ENCODE measurements at places on chromosomes 6 and 20.

- DNase-seq: no peak
These were observed 127.8 kb downstream of the ATXN1 start for GRCh38 chr6:16633465-16633864.

DNA sequence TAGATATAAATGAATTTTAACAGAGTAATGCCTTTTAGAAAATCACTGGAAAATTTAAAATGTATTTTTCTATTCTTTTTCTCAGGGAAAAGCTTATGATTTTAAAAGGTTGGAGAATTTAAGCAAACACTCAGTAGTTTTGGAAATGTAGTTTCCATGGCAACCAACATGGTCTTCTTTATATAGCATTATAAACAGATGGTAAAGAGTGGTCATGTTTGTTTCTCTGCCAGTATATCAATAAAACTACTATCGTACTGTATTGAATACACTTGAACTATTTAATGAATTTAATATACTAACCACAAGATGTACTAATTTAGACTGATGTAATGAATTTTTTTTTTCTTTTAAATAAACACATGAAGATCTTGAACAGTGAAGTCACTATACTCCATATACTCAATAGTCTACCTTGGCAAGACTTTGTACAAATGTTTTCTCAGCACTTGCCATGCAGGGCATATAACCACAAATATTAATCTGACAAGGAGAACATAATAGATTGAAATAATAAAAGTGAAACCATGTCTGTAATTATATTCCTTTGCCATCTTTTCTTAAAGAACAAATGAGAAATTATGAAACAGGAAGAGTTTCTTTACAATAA is 105.5 kb downstream of the PDSS2 start:
- peak; percentile 36 for DNase-seq

- DNase-seq: peak; percentile 72
These were observed 3.9 kb upstream of the MICB start for GRCh38 chr6:31493875-31494694.

GRCh38 chr6:87738000-87738399 is 36.0 kb upstream of the AKIRIN2 start:
- no peak for DNase-seq

DNA sequence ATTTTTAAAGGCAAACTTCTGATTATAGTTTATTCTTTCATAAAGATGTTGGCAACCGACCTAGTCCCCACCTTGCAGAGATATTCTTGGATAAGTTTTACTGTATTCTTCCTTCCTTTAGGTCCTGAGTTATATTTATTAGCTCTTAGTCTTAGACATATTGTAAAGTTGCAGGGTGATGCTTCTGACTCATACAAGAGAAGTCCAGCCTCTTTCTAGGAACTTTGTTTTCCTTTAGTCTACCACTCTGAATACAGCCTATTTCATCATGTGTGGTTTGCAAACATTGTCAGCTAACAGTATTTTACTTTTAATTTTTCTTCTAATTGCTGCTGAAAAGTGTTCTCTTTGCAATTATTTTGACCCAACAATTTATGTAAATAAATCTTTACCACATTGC is 686.7 kb downstream of the COL12A1 start:
- no peak for DNase-seq

- DNase-seq: no peak
These were observed 48.9 kb upstream of the TBC1D7 start for GRCh38 chr6:13377054-13377758.

DNA sequence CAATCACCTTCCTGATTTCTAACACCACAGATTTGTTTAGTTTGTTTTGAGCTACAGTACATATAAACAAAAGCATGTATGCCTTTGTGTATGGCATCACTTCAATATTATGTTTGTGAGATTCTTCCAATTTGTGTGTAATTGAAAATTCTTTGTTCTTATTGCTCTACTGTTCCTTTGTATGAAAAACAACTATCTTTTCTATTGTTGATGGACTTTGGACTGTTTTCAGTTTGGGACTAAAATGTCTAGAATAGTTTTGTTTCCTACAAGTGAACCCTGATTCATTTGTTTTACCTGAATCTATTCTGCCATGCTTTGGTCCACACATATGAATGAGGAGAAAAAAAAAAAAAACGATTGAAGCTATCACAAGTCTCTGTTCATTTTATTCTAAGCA is 21.2 kb upstream of the ZNF184 start:
- no peak for DNase-seq

DNA sequence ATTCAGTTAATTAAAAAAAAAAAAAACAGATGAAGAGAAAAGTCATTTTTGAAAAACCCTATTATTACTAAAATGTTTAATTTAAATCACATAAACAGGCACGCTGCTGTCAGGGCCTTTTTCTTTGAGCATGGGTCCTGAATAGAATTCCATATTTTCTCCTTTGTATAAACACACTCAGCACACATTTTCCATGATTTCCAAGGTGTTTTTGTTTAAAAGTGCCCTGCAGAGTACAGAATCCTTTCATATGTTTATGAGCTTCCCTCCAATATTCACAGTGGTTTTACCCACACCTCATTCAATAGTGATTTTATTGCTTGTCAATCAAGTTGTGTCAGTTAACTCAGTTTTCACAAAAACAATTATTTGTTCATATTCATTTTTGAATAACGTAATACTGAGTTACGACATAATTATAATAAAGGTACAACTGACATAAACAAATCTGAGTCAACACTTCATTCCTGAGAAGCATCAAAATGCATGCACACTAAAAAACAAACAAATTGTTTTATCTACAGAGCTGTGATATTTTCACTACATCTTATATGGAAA is 15.2 kb downstream of the SLC35B3 start:
- DNase-seq: no peak

- DNase-seq: no peak
These were observed 21.6 kb upstream of the CHRNA4 start for GRCh38 chr20:63382551-63383300.

DNA sequence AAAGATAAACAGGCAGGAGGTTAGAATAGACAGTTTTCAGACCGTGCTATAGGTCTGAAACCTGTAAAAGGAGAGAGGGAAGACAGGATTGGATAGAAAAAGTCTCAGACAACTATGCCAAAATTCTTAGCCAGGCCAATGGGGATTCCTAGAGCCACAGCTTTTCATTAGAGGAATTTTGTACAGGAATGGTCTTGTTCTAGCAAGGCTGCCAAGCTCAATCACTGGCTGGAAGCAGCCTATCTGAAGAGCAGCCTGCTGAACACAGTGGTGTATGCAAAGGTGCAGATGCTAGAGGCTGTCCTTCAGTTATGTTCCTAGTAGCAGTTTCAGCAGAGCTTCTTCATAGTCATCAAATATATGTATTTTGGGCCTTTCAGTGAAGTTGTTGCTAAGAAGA is 313.1 kb downstream of the GRIK2 start:
- DNase-seq: no peak

- no peak for DNase-seq
These were observed 41.5 kb downstream of the BANF2 start for GRCh38 chr20:17741220-17741619.

DNA sequence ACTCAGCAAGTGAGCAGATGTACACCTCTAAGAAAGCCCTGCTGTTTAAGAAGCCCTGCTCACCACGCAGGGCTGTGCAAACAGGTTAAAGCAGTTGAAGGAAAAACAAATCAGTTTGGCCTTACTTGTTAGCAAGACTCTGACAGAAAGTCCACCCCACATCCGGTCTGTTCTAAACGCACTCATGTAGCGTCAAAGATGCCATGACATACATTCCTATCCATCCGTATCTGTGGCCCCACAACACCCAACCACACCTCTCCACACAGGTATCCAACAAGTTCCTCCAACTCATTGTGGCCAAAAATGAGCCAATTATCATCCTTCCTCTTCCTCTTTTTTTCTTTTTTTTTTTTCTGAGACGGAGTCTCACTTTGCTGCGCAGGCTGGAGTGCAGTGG is 22.8 kb upstream of the RAB22A start:
- no peak for DNase-seq

GRCh38 chr20:13613917-13614316 is 24.8 kb downstream of the TASP1 start:
- no peak for DNase-seq

DNA sequence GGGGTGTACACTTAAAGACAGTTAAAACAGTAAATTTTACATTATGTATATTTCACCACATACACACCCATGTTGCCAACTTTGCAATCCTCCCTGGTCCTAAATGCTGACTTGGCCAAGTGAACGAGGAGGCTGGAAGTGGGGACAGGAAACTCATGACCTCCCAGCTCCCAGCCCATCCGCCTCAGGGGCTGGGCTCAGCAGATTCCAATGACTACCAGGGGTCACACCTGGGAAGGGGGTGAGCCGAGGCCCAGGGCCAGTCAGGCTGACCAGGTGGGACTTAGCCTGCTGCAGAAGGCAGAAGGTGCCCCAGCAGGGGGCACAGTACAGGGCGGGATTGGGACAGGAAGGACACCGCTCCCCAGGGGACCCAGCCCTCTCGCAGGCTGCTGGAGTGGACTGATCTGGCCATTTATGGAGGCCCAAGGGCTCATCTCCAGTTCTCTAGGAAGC is 2.4 kb downstream of the SIGLEC1 start:
- no peak for DNase-seq

- no peak for DNase-seq
These were observed 41.4 kb downstream of the DTNBP1 start for GRCh38 chr6:15621203-15622044.

DNA sequence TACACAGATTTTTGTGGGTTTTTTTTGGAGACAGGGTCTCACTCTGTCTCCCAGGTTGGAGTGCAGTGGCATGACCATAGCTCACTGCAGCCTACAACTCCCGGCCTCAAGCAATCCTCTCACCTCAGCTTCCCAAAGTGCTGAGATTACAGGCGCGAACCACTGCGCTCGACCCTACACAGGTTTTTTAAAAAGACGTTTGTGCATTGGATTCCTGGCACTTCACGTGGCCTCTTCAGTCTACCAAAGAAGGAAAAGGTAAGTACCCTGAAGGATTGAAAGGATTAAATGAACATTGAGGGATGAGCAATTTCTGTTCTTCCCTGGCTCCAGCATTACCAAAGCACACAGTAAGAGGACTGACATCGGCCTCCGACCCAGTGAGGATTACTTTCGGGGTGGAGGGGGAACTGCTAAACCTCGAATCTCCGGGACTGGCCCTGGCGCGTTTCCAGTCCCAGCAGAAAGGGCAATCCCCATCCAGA is 556 bp upstream of the YWHAB start:
- DNase-seq: no peak

DNA sequence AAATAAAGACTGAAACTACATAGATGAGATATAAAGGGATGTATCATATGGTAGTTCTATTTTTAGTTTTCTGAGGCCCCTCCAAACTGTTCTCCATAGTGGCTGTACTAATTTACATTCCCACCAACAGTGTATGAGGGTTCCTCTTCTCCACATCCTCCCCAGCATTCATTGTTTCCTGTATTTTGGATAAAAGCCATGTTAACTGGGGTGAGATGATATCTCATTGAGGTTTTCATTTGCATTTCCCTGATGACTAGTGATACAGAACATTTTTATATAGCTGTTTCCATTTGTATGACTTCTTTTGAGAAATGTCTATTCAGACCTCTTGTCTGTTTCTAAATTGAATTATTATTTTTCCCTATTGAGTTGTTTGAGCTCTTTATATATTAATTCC is 229.3 kb downstream of the RFPL4B start:
- no peak for DNase-seq

DNA sequence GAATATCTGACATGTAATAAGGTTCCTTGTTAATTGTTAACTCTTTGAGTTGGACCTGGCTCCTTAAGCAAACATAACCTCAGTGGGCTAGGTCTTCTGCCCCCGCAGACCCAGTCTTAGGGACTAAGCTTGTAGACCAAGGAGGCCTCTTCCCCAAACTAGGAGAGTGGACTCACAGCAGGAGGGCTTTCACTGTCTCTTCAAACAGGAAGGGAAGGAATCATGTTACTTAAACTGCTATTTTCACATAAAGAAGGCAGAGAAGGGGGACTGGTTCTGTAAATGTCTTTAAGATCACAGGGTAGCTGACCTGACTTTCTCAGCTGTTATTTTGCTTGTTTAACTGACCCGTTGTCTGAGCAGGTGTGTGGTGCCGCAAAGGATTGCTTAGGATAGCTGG is 34.9 kb upstream of the PRDM1 start:
- DNase-seq: no peak

DNA sequence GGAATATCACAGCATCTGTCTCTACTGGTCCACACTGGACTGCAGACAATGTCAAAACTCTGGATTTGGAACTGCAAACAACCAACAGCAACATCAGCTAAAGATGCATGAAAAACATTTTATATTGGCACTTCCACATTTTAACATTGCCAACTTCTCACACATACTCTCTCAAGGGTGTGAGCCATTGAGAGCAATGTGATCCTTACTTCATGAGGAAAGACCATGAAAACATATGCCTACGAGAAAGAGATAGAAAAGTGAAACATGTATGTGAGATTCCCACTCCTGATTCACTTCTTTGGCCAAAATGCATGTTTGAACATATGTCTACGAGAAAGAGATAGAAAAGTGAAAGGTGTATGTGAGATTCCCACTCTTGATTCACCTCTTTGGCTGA is 99.4 kb downstream of the COL12A1 start:
- DNase-seq: no peak

DNA sequence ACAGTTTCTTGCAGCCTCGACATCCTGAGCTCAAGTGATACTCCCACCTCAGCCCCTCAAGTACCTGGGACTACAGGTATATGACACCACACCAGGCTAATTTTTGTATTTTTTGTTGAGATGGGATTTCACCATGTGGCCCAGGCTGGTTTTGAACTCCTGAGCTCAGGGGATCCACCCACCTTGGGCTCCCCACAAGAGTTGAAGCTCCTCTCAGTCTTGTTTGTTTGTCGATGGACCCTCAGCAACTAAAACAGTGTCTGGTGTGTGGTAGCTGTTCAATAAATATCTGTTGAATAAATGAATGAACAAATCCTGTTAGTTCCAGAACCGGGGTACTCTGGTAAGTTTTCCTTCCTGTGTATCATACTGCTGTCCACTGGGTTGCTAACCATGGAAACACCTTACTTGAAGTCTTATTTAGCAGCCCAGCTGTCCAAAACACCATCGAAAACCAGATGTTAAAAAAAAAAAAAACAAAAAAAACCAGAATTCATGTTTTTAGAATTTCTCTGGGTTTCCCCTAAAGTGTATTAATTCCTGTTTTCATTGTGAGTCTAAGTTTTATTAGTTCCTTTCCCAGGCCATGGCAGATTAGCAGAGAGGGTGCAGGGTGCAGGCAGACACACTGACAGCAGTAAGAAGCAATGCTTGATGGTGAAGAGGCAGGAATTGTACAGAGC is 7.8 kb upstream of the EZR start:
- no peak for DNase-seq

Data from NCI-H774 (cell line).